ENCODE measurements at places on chromosomes 11 and 22.

DNA sequence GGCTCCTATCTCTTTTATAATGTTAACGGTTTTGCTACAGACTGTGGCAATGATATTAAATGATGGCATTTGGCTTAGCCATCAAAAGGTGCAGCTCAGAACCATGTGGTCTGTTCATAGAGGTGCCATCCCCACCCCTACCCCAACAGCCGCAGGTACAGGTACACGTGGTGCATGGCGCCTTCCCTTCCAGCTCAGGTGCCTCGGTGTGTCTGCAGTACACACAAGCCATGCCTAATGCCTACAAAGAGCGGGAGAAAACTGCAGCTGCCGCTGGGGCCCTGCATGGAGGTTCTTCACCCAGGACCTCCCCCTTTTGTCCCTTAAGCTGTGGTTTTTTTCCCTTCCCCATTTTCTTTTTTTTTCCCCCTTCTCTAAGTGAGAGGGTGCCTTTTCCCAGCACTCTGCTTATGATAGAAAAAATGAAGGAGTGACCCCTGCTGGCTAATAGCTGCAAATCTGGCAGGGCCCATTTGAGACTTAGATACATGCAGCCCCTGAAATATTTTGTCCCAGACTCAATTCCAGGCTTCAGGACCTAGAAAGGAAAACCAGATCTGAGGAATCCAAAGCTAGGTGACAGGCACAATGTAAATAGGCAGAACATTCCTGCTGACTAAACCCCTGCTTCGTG is 6.5 kb downstream of the OR52M1 start:
- DNase-seq, result no peak

GRCh38 chr11:94837317-94837716 is 69.2 kb downstream of the AMOTL1 start:
- no peak for DNase-seq

GRCh38 chr11:98740321-98740720 is 280.4 kb upstream of the CNTN5 start:
- no peak for DNase-seq

DNA sequence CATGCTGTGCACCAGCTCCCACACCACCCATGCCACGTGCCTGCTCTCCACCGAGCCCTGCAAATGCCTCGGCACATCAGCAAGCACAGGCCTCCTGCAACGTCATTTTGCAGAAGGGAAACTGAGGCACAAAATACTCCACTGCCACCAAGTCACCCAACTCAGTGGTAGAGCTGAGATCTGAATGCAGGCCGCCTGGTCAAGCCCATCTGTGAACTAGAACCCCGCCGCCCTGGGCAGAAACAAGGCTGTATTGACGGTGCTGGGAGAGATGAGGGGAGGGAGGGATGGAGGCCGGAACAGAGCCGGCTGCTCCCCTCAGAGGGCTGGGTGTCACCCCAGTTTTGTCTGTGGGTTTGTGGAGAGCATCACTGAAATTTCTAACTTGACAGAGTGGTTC is 81.4 kb downstream of the CDKN1C start:
- DNase-seq, result no peak

DNA sequence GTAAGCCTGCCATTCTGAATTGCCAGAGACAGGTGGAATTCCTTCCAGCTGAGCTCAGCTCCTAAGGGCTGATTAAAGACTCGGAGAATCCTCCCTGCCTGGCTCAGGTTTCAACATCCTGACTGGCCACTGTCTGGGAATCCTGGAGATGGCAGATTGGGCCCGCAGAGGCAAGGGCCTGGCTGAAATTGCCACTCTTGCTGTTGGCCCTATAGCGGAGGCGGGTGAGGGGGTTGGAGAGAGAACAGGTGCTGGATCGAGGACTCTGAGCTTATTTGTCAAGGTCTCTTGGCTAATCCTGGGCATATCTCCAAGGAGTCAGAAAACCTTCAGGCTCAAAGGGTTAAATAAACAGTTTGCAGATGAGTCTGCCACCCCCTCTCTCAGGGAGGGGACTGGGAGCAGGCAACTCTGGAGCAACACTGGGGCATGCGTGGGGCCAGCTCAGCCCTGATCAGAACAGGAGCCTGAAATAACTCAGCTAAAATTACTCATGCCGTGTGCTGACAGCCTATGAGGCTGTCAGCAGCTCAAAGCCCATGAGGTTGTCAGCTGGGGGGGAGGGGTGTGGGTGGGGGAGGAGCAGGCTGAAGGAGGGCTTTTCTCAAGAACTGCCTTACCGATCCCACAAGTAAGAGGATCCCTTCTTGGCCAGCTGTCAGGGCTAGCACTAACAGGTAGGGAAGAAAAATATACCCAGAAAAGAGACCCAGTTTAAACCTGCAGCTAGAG is 14.7 kb upstream of the MFRP start:
- peak; percentile 78 for DNase-seq

- DNase-seq, result no peak
Measured at GRCh38 chr11:83355391-83355790, 69.2 kb upstream of the CCDC90B start.

- DNase-seq, result no peak
Measured at GRCh38 chr11:102119997-102120396, 9.8 kb downstream of the YAP1 start.

DNA sequence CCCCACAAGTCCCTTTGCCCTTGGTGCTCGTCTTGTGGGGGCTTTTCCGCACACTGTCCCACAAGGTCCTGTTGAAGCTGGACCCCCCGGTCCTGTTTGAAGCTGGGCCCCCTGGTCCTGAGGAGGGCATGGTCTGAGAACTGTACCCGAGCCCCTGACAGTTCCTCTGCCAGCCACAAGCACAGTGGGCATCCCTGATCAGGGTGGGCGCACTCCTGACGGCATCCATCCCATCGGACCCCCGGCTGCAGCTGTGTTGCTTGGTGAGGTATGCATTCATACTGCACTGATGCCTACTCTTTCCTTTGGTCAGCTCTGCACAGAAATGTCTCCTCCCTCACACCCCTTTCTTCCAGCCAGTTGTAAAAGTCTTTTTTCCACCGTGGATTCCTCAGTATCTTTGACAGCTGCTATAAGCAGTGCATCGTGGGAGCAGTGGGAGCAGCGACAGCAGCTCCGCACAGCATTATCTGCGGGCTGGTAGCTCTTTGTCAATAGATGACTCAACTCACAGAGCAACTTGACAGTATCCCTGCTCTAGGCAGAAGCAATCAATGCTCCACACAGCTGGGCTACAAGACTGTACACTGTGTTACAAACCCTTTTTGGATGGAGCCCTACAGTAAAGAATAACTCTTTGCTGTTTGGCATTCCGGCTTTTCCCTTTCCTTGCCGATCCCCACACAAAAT is 1030.8 kb upstream of the CCDC90B start:
- peak; percentile 9 for DNase-seq

- DNase-seq, result no peak
Measured at GRCh38 chr11:42315267-42315666, 855.8 kb upstream of the LRRC4C start.

DNA sequence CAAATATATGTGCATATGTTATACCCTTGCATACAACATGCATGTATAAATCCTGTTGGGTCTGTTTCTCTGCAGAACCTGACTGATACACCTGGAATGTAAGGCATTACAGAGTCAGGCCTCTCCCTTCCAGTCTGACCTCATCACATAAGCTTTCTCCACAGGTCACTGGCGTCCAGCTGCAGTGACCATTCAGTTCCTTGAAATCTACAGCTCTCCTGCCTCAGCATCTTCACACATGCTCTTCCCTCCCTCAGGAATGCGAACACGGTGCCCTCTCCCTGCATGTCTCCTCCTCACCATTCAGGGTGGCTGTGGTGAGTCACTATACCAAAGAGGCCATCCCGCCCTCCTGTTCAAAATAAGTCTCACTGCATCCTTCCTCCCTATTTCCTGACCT is 657.8 kb upstream of the B3GAT1 start:
- no peak for DNase-seq

DNA sequence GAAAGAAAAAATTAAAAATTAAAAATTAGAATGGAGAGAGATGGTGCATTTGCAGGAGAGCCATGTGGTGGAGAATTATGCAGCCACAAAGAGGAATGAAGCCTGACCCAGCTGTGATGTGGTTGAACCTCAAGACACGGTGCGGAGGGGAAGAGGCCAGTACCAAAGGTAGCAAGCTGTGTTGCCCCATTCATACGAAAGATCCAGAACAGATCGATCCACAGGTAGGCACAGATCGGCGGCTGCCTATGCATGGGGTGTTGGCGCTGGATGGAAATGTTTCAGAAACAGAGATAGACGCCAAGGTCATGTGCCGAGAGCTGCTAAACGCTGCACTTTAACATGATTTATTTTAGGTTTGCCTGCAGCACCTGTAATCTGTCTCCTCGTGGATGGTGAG is 992.3 kb downstream of the BRD1 start:
- no peak for DNase-seq

- DNase-seq, result no peak
Measured at GRCh38 chr22:46425016-46425415, 89.5 kb downstream of the TRMU start.

- DNase-seq, result no peak
Measured at GRCh38 chr11:85663080-85663752, 1.7 kb downstream of the CREBZF start.

GRCh38 chr11:117808784-117809183 is 11.8 kb upstream of the DSCAML1 start:
- no peak for DNase-seq

- DNase-seq, result no peak
Measured at GRCh38 chr11:10107497-10107896, 186.5 kb downstream of the SBF2 start.

- DNase-seq, result no peak
Measured at GRCh38 chr11:111538407-111539114, 2.0 kb upstream of the LAYN start.

- DNase-seq, result no peak
Measured at GRCh38 chr11:92855607-92856405, 113.6 kb upstream of the MTNR1B start.

GRCh38 chr22:20380486-20380885 is 13.5 kb upstream of the ZNF74 start:
- no peak for DNase-seq

DNA sequence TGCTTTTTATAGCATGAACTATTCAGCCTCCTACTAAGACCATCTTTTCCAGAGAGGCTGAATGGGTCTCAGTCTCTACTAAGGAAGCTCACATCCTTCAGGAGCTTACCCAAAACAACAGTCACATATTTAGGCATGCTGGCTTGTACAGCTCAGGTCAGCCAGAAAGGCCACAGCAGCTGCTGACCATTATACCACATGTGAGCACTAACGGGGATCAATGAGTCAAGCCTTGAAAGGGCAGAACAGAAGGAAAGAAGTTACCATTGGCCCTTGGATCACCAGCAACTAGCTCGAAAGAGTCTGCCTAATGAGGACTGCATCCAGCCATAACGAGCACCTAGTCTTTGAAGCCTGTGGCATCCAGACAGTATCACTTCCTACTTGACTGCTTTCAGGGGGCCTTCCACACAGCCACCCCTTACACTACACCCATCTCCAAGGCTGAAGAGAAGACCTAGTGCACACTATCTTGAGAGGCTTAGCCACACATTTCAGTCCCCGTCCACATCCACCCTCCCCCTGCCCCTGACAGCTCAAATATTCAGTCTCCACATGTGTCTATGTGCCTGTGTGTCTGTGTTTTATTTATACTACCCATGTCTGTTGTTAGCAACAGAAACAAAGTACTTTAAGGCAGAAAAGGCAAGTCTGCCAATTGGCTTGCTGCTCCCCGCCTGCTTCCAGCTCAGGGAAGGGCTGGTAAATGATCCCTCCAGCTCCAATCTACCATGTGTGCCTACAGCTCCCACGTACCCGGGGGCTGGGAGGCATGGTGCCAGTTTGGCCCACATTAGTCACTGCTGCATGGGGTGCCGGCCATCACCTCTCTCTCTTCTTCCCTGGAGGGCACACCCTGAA is 95.5 kb downstream of the RPL27A start:
- no peak for DNase-seq

GRCh38 chr22:20135265-20135664 is 3.7 kb downstream of the ZDHHC8 start:
- DNase-seq, result no peak
